ENCODE measurements at places on chromosomes 3 and 15.

DNA sequence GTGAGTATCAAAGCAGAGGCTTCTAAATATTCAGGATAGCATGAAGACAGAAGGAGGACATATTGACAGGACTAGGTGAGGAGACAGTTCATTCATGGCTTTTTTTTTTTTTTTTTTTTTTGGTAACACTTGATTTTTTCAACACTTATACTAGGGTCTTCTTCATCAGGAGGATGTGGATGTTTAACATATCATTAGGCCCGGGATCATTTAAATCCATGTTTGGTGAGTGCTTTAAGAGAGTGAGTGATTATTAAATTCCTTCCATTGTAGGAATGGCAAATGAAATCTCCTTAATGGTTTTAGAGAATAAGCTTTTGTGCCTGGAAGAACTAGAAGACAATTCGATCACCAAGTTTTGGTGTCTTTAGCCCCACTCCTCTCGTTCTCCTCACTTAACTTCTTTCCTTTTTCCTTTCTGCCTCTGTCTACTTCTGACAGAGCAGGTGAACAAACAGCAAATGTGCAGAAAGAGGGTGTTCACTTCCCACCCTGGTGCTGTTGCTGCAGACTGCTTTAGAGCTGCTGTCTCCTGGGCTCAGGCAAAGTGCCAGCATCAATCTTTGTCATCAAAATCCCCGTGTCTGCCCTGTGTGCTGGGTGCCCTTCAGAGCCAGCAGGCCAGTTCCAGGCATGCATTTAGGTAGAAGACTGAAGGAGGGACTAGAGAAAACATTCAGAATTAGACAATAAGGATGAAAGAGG, 35.6 kb upstream of the RAB11A start:
- no peak for DNase-seq

GRCh38 chr15:42502477-42502876, 7.0 kb downstream of the SNAP23 start:
- DNase-seq, result no peak

- no peak for DNase-seq
Measured at GRCh38 chr3:57889807-57890206, 118.4 kb upstream of the FLNB start.

DNA sequence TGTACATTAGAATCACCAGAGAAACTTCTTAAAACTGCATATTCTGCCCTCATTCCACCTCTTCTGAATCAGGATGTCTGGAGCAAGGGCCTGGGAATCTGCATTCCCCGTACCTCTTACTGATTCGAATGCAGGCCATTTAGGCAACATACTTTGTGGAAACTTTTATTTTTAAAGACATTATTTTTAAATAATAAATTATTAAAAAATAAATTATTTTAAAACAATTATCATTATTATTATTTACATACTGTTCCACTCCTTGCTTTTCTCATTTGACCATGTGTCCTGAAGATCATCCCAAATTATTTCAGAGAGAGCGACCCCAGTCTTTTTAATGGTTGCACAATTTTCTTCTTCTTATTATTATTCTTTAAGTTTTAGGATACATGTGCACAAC, 336.6 kb upstream of the TBC1D5 start:
- no peak for DNase-seq

DNA sequence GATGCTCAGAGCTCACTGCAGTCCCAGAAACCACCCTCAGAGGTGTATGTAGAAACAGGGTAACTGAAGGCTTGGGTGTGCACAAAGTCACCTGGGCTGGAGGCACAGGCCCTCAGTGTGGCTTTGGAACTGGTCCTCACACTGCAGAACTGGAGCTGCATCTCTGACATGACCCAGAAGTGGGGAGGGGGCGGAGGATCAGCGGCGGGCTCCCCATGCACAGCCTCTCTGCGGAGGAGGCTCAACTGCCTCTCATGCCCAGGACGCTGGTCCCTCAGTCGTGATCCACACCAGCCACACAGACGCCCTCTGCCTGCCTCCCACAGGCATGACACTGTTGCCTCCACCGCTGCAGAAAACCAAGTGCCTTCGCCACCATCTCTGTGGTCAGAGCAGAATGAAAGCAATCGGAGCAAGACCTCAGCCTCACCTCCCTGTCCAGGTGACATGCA, 73.7 kb downstream of the TM2D3 start:
- DNase-seq, result no peak

- no peak for DNase-seq
Measured at GRCh38 chr3:41169023-41169422, 30.3 kb upstream of the CTNNB1 start.

GRCh38 chr3:117144853-117145252, 435.3 kb downstream of the TUSC7 start:
- no peak for DNase-seq
